Naive thymus-derived CD4-positive, alpha-beta T cell (primary cell): ENCODE measurements at places on chromosomes 2 and 18. TPM values are rescaled to one million over a fixed set of nuclear protein-coding genes. Genes with fewer than 3 reads are reported as not detected.

DNA sequence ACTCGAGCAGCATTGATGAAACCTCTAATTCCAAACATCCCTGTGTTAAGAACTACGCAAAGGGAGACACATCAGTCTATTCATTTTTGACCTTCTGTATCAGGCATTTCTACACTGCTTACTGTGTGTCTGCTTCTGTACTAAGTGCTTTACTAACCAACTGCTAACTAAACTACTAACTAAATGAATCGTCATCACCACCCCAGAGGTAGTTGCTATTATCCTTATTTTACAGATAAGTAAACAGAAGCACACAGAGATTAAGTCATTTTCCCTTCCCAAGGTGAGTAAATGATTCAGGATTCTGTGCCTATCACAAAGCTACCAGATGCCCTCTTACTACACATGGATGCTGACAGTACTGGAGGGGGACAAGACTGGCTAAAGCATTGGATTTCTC lies 284.1 kb downstream of the AGPS start:
- H3K4me3 ChIP-seq: no peak overlapping the region
- no peaks in the 10 kb centered on the region for H3K27me3 ChIP-seq
- H3K36me3 ChIP-seq: no peaks in the 10 kb centered on the region
- DNase-seq: no peak
- H3K27ac ChIP-seq: no peak overlapping the region

DNA sequence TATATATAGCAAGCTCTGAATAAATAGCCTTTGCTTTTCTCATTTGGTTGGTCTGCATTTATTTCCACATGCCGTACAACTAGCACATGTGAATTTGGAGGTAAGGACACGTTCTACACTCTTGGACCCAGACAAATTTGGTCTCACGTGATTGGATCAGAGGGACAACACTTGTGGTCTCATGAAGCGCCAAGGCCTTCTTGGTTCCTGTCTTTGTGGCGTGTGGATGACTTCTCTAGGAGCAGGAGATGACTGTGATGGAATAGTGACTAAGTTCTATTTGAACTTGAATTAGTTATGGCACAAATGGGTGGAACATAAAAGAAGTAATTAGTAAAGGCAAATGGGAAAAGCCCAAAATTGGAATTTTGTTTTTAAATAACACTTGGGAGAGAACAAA lies 206.9 kb downstream of the BCL2 start:
- no peak overlapping the region for H3K4me3 ChIP-seq
- H3K27ac ChIP-seq: no peak overlapping the region
- no peaks in the 10 kb centered on the region for H3K27me3 ChIP-seq
- no peak for DNase-seq
- H3K4me1 ChIP-seq: peaks cover 1% of the 10 kb centered on the region

DNA sequence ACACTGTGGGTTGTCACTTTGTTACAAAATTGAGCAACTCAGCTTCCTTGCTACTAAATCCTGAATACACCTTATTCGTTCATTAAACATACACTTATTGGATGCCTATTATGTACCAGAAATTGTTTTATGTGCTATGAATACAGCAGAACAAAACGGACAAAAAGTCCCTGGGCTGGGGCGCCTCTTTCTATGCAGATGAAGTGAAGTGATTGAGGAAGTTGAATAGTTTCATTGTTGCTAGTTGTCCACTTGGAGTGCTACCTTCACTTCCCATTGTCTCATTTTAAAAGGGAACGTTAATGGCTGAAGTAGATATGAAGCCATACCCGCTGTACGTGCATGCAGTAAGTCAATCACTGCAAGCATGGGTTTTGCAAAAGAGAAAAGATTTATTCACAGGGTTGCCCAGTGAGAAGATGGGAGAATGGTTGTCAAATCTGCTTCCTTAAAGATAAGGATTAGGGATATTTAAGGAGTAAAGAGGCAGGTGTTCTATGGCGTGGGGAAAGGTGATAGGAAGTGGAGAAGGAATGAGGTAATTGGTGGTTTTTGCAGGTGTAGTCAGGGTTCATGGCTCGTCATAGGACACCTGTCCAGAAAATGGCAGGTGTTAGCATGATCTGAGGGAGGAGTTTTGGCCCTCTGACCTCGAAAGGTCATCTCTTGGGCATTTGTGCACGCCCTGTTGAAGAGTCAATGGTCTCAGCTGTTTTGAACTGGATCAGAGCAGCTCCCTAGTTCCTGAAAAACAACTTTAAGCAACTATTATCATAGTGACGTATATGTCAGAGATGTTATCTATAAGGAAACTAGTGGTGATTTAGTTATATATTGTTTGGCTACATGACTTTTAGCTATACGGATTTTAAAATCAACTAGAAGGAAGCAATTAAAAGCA lies 23.5 kb downstream of the TRPM8 start:
- no peaks in the 10 kb centered on the region for H3K4me1 ChIP-seq
- H3K27ac ChIP-seq: no peak overlapping the region
- no peak overlapping the region for H3K4me3 ChIP-seq

The SOX11 gene
- not detected for total RNA-seq

The OR6B2 gene
- total RNA-seq: not detected

The DNPEP gene
- total RNA-seq: 73.9 TPM
